Upper lobe of right lung (tissue), 1 donor: ENCODE measurements at places on chromosomes 16 and 17. TPM values are rescaled to one million over a fixed set of nuclear protein-coding genes. Genes with fewer than 3 reads are reported as not detected.

Gene MSLN
- 93.3 TPM for total RNA-seq

Gene NDUFB10
- 86.7 TPM for total RNA-seq

Gene HOXB7
- 1.2 TPM for total RNA-seq

Gene NAA38
- 58.7 TPM for total RNA-seq

Gene PRR14
- 48.2 TPM for total RNA-seq

Gene CDH1
- 128 TPM for total RNA-seq

Gene ATP2C2
- total RNA-seq: 48.9 TPM

Gene BCO1
- total RNA-seq: 0.75 TPM

Gene ZG16
- total RNA-seq: not detected

Gene PRSS21
- 17.1 TPM for total RNA-seq
